ENCODE measurements at places on chromosomes 1 and 21. TPM values are rescaled to one million over a fixed set of nuclear protein-coding genes. Genes with fewer than 3 reads are reported as not detected.

SERPINC1 gene
- total RNA-seq = not detected

NR5A2 gene
- total RNA-seq = 5.9 TPM

S100A7 gene
- total RNA-seq = 130 TPM

CRYBG2 gene
- 15.4 TPM for total RNA-seq

Data from skin of body (tissue), 3 donors.